ENCODE measurements at places on chromosomes 6 and 20.

DNA sequence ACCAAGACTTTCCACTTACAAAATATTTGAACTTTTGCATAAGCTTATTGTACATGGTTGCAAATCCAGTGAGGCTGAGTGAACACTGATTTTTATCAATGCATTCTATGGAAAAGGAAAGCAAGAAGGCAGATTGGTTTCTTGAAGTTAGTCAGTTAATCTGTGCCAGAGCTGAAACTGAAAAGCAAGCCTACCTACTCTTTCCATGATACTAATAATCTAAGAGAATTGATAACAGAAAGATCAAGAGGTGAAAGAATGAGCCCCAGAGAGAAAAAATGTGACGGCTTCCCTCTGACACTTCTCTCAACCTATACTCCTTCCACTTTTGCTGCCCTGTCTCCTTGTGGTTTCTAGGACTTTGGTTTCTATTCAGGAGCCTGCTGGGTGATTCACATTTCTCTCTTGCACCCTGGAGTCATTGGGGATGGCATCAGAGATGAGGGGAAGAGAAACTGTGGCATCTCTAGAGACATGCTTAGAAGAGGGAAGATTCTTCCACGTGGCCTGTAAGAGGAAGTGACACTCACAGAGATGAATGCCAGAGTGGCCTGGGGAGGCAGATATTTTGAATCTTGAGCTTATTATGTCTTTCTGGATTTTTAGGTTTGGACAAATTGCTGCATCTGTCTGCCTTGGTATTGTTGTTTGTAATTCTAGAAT is 158.6 kb upstream of the RIMS1 start:
- DNase-seq, result no peak

- no peak for DNase-seq
Measured at GRCh38 chr6:148874698-148875293, 128.0 kb downstream of the UST start.

- DNase-seq, result no peak
Measured at GRCh38 chr6:125598422-125598821, 151.0 kb upstream of the HEY2 start.

GRCh38 chr6:104858642-104859041 is 1.1 kb downstream of the HACE1 start:
- DNase-seq, result no peak

GRCh38 chr6:165571068-165571682 is 91.9 kb downstream of the PDE10A start:
- DNase-seq, result no peak
